ENCODE measurements at places on chromosomes 2 and 18. TPM values are rescaled to one million over a fixed set of nuclear protein-coding genes. Genes with fewer than 3 reads are reported as not detected.

Gene TUBA4B
- 0.31 TPM for polyA plus RNA-seq

Gene COL6A3
- 254 TPM for polyA plus RNA-seq

Gene CIDEA
- polyA plus RNA-seq = 0.30 TPM

Gene ZBTB14
- 10.1 TPM for polyA plus RNA-seq

Gene SNTG2
- not detected for polyA plus RNA-seq

Gene HOXD9
- polyA plus RNA-seq = 10.5 TPM

Gene CFC1
- not detected for polyA plus RNA-seq

Gene SPDYA
- 1.5 TPM for polyA plus RNA-seq

Gene ADRA2B
- polyA plus RNA-seq = 2.7 TPM

Gene SLC9A4
- polyA plus RNA-seq = not detected
